ENCODE measurements at places on chromosomes 12 and 14.

GRCh38 chr14:63986789-63987533 lies 134.2 kb downstream of the SYNE2 start:
- no peak for DNase-seq

- DNase-seq = no peak
Observed at GRCh38 chr12:132270516-132270915, 58.9 kb downstream of the GALNT9 start.

GRCh38 chr12:92147491-92147890 lies 1.8 kb upstream of the BTG1 start:
- DNase-seq = no peak

DNA sequence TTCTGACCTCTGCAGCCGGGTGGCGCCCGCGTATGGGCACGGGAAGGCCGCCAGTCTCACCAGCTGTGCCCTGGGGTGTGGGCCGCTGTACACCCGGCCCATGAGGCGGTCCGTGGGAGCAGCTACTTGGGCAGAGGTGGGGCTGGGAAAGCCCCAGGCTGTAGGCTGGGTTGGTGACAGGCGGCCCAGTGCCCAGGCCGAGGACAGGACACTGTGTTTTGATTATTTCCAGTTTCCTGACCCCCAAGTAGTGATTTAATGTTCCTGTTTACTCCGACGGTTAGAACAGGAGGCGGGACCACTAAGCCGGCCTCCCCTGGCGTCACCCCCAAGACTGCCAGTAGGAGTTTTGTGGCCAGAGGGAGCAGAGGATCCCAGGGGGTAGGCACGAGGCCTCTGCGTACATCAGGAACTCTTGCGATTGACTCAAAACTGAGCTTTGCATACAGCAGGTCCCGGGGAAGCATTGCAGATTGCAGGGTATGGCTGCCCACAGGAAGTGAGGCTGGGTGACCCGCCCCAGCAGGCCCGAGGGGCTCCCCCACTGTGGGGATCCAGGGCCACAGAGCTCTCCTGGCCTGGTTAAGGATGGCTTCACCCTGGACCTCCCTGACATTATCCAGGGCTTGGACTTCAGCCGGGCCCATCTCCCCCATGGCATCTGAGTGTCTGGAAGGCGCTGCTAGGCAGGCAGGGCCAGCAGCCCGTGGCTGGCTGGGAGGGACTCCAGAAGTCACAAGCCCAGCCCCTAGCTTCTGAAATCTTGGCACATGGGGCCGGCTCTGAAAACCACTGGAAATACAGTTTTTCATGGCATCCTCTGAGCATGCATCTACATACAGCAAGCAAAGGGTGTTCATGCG lies 42.5 kb upstream of the DIO3 start:
- DNase-seq = no peak

DNA sequence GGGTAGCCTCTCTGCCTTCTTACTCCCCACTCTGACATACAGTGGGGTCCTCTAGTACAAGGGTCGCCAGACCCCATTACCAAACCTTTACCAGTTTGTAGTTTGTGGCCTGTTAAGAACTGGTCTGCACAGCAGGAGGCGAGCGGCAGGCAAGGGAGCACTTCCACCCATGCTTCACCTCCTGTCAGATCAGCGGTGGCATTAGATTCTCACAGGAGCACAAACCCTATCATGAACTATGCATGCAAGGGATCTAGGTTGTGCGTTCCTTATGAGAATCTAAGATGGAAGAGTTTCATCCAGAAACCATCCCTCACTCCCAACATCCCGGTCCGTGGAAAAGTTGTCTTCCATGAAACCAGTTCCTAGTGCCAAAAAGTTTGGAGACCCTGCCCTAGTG lies 146.5 kb downstream of the HMGA2 start:
- DNase-seq = no peak

DNA sequence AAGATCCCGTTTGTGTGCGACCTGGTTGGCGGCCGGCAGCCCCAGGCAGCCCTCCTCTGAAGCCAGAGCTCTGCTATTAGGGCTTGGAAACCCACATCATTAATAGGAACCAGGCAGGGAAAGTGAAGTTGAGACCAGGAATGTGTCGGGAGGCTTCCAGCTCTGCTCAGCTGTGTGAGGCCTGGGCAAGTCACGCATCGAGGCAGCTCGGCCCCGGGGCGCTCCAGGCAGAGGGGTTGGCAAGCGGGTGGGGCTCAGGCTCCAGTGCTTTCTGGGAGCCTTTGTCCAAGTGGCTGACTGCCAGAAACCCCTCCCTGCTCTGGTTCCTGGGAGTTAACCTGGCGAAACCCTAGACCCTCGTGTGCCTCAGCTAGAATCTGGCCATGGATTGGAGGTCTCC lies 1151.7 kb downstream of the VRK1 start:
- no peak for DNase-seq
